NCI-H226 (cell line): ENCODE measurements at places on chromosomes 5 and 9.

DNA sequence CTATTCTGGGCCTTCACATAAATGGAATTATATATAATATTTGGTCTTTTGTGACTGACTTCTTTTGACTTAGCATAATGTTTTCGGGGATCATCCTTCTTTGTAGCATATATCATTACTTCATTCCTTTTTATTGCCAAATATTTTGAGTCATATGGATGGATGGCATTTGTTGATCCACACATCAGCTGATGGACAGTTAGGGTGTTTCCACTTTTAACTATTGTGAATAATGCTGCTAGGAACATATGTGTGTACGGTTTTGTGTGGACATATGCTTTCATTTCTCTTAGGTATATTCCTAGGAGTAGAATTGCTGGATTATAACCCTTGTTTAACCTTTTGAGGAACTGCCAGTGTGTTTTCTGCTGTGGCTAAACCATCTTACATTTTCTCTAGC is 249.6 kb downstream of the FANCC start:
- no peak for DNase-seq

DNA sequence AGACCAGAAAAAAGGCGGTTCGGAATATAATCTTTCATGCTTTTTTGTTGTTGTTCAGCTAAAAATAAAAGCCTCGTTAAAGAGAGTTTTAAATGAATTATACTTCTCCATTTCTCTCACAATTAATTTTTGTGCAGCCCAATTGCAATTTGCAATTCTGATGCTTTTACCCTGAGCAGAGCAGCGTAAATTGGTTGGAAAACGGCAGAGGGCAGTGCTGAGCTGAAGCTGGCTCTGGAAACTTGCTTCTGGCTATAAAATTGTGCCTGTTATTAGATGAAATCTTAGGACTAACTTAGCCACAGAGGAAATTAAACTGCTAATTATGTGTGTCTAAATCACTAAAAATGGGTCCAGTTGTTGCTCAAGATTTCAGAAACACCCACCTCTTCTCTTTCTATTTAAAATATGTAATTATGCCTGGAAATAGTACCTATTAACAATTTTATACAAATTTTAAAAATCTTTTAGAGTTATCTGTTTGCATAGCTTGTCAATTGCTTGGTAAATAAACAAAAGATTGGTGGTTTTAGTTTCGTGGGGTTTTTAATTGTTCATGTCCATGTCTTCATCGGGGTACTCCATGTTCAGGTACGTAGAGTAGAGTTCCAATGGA is 441.8 kb upstream of the TLE4 start:
- peak; percentile 26 for DNase-seq

- DNase-seq, result no peak
Observed at GRCh38 chr9:95684516-95684915, 167.7 kb upstream of the PTCH1 start.

DNA sequence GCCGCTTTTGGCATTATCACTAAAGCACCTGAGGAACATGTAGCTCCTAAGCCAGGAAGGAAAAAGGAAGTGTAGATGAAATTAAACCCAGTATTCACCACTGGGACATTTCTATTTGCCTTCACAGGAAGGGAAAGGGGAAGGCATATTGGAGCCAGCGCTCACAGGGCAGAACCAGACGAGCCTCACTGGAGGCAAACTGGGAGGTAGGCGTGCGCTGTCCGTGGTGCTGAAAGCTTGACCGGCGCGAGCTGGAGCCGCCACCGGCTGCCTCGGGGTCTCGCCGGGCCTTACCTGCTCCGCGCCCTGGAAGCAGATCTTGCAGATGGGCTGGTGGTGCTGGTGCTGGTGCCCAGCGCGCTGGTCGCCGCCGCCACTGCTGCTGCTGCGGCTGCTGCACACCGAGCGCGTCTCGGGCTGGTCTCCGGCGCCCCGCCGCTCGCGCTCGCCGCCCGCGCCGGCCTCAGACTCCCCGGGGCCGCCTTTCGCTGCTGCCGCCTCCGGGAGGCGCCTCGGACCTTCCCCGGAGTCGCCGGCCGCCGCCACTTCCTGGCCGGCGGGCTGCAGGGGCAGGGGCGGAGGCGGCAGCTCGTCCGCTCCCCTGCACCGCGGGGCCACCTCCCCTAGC is 732 bp downstream of the MARCHF11 start:
- peak; percentile 10 for DNase-seq

- DNase-seq, result no peak
Observed at GRCh38 chr5:151222054-151222789, 1.7 kb downstream of the CCDC69 start.

DNA sequence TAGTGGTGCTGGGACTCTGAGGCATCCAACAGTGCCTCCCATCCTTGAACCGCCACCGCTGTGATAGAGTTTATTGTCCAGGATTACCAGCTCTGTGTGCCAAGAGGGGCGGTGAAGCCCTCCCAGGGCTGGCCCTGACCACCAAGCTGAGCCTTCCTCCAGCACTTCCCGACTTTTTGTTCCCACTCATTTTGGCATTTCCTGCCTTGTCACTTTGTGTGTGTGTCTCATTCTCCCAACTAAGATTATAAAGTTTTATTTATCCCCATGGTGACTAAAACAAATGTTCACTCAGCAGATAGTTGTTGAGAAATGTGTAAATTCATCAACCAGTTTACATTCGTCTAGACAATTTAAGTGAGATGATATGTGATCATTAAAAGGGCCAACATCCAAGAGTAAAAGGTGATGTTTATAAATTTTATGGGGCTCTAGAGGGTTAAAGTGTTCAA is 2.5 kb downstream of the F2R start:
- DNase-seq, result no peak

DNA sequence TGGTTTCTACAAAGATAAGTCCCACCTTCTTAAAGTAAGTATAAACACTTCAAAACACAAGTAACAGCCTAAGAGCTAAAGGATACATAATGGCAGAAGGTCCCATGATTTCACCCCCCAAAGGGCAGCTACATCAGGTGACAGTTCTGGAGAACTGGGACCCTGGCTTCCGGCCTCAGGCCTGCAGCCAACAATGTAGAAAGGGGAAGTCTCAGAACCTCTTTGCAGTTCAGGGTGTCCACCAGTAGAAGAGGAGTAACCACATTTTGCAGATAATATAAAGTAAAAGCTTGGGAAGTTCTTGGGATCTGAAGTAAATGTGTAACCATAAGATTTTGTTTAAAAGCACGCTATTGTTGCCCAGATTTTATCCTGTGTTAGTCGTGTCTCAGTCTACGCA is 267.4 kb upstream of the VLDLR start:
- no peak for DNase-seq

DNA sequence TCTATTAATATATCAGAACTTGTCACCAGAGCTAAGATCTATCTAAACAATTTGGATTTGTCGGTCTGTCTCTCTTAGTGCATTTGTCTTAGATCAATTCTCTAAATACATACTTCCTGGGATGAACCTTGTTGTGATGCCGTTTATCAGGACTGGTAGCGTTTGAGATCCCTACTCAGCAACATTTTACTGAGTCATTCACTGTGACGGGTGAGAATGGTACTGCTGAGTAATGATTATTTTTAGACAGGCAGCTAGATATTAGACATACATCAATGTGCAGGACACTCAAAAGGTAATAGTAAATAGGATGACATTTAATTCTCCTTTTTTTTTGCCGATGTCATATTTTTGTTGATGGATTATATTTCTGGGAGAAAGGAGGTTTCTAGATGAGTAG is 209.0 kb downstream of the CSNK1G3 start:
- DNase-seq, result peak; percentile 69

DNA sequence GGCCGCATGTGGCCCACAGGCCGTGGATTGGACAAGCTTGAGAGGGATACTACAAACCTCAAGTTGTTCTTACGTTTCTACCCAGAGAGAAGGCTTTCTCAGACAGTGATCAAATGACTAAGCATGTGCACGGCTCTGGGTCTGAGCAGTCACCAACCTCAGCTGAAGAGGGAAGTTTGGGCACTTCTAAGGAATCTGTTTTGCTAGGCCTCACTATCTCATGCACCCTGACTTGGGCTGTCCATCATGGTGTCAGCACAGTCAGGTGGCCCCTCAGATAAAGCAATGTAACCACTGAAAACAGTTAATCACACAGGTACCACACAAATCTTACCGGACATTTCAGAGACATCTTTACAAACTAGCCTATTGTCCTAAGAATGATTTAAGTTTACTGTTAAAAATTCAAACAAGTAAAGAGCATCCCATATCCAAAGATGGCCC is 24.6 kb downstream of the CSF2 start:
- peak; percentile 31 for DNase-seq

DNA sequence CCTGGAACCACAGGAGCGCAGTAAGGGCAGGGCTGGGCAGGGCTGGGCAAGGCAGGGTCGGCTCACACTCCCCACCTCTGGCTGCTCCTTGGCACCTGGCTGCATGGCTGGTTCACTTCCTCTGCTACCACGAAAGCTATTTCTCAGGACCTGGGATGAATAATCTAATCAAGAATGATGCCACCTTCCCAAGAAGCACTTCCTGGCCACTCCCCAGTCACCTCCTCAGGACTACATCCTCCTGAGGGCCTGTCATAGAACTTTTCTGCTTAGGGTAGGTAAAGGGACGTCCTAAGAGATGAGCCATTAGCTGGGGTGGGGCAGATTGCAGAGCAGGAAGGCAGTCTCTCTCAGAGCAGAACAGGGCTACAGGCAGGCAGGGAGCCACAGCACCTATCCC is 288.2 kb upstream of the MAP3K1 start:
- no peak for DNase-seq

- DNase-seq, result no peak
Observed at GRCh38 chr5:136425921-136426320, 60.6 kb upstream of the TRPC7 start.

- DNase-seq, result no peak
Observed at GRCh38 chr5:173715607-173716006, 99.2 kb upstream of the BOD1 start.

DNA sequence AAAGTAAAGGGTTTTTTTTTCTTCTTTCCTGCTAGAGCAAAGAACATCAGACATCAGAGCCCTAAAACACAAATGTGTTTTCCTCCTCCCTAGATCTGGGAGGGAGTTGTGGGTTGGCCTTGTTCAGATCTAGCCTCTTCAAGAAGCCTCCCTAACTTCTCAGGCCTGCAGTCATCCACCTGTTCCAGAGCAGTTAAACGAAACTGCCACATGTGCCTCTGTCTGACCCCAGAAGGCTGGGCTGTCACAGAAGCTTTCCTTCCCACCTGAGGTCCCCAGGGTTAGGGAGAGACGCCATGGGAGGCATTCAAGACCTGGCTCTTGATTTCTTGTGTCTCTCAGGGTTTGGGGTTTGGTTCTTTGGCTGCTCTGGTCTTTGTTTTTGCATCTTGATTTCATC is 87.0 kb downstream of the DAB2IP start:
- no peak for DNase-seq

DNA sequence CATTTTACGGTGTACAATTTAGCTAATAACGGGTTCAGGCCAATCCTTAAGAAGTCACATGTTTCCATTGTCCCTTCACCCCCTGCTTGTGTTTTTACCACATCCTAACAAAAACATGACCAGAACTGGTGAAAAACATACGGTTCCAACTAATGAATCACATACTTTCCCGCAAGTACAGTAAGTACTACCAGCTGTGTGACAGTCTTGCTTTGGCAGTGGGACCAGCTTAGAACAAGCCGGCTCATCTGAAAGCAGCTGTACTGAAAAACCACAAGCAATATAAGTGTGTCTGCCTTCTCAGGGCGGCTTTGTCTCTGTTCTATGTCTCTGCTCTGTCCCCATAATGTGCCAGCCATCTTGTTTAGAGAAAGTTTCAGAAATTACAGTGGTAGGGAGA is 242.5 kb downstream of the BNC2 start:
- no peak for DNase-seq

GRCh38 chr5:128629157-128629556 is 91.1 kb upstream of the FBN2 start:
- DNase-seq, result no peak

DNA sequence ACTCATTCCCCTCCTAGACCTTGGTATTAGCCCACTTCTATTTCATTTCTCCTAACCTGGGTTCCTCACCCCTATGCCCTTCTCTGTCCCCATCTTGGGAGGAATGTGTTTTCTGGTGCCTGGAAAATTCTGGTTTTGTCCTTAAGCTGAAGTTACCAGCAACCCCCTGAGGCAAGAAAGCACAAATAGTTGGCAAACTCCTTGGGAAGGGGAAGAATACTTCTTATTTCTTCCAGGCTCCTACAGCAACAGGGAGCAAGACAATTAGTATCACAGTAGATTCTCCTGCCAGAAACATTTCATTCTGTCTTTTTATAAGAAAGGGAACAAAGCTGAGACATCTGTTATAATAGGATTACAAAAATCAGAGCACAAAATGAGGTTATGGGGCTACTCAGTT is 142.5 kb downstream of the SNCAIP start:
- no peak for DNase-seq

DNA sequence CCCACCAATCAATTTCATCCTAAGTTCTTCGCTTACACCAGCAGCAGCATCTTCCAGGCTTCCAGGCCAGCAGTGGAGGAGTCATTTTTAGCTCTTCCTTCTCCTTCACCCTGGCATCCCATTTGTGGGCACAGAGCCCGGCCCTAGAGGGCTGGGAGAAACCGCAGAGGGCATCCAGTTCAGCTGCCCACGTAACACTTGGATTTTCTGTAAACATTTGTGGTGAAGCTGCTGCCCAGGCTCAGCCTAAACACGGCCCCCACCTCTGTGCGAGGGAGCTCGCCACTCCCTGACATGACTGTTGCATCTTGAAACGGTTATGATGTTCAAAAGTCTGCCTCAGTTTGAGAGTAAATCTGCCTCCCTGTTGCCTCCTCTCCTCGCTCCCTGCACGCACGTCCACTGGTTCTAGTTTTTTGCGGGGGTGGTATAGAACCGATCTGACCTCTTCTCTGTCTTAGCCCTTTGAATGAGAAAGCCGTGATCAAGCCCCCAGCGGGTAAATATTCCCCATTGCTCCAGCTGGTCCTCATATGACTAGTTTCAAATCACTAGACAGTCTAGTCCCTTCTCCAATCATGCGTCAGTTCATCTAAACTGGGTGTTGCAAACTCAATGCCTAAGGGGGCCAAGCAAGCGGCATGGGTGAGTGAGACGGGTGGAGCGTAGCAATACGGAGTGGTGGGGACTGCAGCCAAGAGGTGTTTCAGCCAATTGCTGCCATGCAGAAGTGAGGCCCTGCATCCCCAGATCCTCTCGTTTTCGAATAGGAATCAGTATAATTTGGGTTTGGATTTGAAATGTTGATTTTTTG is 34.9 kb upstream of the N4BP3 start:
- peak; percentile 98 for DNase-seq

- DNase-seq, result no peak
Observed at GRCh38 chr5:44727100-44727499, 81.6 kb upstream of the MRPS30 start.

DNA sequence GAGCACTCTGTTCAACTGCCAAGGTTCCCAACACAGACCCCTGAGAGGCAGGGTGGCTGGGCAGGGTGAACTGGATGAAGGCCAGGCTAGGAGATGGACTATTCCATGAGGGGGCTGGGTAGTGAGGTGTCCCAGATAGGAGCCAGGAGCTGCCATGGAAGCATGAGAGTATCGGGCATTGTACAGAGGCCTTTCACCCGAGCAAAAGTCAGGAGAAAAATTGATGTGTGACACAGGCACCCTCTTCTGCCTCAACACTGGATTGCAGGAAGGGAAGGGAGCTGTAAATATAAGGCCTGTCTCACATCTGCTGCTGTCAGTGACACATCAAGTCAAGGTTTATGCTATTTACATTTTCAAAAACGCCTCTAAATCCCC is 74.6 kb downstream of the UBAP1 start:
- no peak for DNase-seq
